ENCODE measurements at places on chromosomes 2 and 18. TPM values are rescaled to one million over a fixed set of nuclear protein-coding genes. Genes with fewer than 3 reads are reported as not detected.

DNA sequence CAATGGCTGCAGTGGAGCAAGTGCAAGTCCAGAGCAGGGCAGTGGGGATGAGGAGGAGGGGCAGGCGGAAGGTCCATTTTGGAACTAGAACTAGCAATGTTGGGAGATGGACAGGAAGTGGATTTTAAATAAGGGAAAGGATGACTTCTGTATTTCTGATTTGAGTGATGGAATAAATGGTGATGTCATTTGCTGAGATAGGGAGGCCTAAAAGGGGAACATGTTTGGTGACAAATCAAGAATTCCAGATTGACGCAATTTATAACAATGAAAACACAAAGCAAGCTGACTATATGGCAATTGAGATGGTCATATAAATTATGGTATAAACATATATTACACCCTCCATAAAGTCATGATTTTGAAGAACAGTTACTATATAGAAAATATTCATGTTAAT, 209.3 kb downstream of the SS18 start:
- no peaks in the 10 kb centered on the region for H3K4me1 ChIP-seq
- no peak overlapping the region for H3K4me3 ChIP-seq
- no peak overlapping the region for H3K27ac ChIP-seq
- no peaks in the 10 kb centered on the region for H3K36me3 ChIP-seq

DNA sequence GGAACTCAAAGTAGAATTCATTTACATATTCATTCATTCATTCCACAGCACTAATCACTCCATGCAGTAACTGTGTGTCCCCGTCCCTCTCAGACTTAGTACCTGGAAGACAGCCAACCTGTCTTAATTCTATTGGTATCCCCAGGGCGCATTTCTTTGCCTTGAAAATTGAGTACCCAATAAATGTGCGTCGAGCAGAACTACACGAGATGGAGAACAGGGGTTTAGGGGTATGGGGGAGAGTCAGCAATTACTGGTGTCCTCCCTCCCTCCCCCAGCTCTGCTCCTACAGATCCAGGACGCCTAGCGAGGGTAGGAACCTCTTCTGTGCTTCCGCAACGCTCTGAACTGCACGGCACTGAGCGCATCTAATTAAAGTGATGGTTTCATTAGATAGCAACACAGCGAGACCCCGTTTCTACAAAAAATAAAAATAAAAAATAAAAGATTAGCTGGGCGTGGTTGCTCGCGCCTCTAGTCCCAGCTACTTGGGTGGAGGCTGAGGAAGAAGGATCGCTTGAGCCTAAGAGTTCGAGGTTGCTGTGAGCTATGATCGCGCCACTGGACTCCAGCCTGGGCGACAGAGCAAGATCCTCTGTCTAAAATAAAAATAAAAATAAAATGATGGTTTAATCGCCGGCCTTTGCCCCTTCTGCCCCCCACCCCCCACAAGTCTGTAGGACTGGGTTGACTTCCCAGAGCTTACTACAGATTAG, 614 bp upstream of the FKBP1B start:
- H3K4me1 ChIP-seq: peaks cover 47% of the 10 kb centered on the region
- H3K36me3 ChIP-seq: no peaks in the 10 kb centered on the region
- H3K27ac ChIP-seq: no peak overlapping the region
- peak overlapping the region; percentile 65 for H3K4me3 ChIP-seq
- DNase-seq: no peak
- H3K27me3 ChIP-seq: peaks cover 27% of the 10 kb centered on the region

GRCh38 chr18:8186413-8186812, 422.8 kb upstream of the RAB12 start:
- H3K27me3 ChIP-seq: no peaks in the 10 kb centered on the region
- H3K4me3 ChIP-seq: no peak overlapping the region
- no peaks in the 10 kb centered on the region for H3K4me1 ChIP-seq
- DNase-seq: no peak

DNA sequence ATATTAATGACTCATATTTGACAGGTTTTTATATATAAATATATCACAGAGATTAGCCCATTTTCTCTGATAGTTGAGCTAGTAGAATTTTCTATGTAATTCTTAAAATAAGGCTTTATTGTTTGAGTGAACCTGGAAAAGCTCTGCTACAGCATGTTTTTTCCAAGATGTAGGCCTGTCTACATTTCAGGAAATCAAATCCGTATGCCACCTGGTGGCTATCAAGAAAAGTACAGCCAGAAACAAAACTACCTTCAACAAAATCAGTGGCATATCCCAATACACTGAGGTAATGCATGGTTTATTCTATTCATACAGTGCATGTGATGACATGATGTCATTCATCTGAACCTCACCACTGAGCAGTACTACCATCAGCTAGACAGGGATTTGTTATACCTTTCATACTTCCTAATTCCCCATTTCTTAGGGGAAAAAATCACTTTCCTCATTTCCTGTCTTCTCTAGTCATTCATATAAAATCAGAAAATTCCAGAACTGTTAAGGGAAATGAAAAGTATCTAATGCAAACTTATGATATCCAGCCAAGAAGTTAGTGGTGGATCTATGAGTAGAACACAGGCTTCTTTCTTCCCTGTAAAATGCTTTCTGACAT, 310.4 kb upstream of the SYT4 start:
- no peak for DNase-seq
- no peaks in the 10 kb centered on the region for H3K4me1 ChIP-seq
- no peaks in the 10 kb centered on the region for H3K27me3 ChIP-seq

GRCh38 chr2:21183306-21183705, 59.5 kb downstream of the TDRD15 start:
- no peak overlapping the region for H3K4me3 ChIP-seq
- H3K27ac ChIP-seq: no peak overlapping the region
- H3K36me3 ChIP-seq: no peaks in the 10 kb centered on the region
- no peaks in the 10 kb centered on the region for H3K4me1 ChIP-seq

The CPS1 gene
- 4.3 TPM for total RNA-seq

The AMER3 gene
- not detected for total RNA-seq

The KLHL14 gene
- total RNA-seq: 21.0 TPM
